ENCODE measurements at places on chromosomes 4 and X.

GRCh38 chr4:52606726-52607125 lies 52.4 kb downstream of the USP46 start:
- no peak for DNase-seq

DNA sequence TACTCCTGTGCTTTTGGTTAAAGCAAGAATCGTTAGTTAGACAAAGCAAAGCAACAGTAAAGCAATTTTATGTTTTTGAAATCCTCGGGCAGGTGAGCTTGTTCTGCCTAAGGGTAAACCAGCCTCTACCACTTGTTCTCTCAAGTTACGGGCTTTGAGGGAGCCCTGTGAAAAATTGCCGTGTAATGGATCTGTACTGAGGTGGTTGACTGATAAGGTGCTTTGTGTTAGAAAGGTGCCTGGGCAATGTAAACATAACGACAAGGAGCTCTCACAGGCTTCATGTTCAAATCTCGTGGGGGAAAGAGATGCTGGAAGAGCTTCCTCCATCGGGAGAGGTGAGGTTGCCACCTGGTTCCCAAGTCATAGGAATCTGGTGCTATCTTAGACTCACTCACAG lies 111.8 kb downstream of the TRAPPC11 start:
- DNase-seq, result no peak

- no peak for DNase-seq
Measured at GRCh38 chr4:90215286-90215685, 88.1 kb downstream of the CCSER1 start.

DNA sequence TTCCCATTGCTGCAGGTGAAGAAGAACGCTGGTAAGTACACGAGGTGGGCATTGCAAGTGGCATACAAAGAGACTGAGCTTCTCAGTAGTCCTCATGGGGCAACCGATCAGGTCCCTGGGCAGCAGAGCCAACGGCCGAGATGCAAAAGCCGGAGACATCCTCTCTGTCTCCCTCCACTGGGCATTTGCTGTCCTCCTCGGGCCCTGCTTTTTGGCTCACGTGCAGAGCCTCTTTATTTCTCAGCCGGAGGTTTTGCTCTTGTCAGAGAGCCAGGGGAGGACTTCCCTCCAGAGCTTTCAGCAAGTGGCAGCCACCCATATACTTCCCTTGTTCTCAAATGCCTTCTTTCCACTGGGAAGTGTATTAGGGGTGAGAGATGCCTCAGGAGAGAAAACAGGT lies 18.0 kb downstream of the STARD8 start:
- no peak for DNase-seq

GRCh38 chrX:130173190-130173895 lies 1.6 kb downstream of the RAB33A start:
- DNase-seq, result no peak

GRCh38 chr4:86560447-86560846 lies 33.7 kb upstream of the PTPN13 start:
- no peak for DNase-seq

DNA sequence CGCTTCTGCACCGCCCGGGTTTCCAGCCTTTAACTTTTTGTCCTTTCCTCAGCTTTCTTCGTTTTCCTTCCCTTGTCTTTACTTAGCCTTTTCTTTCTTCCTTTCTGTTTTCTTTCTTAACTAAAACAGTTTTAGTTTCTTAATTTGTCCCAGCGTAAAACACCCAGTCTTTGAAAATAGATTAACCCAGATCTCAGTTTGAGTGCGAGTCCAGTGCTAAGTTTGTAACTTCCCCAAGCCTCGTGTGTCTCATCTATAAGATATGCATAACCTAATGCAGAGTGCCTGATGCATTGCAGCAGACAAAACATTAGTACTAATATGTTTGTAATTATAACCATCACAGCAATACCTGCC lies 460 bp upstream of the GEMIN8 start:
- DNase-seq, result no peak

DNA sequence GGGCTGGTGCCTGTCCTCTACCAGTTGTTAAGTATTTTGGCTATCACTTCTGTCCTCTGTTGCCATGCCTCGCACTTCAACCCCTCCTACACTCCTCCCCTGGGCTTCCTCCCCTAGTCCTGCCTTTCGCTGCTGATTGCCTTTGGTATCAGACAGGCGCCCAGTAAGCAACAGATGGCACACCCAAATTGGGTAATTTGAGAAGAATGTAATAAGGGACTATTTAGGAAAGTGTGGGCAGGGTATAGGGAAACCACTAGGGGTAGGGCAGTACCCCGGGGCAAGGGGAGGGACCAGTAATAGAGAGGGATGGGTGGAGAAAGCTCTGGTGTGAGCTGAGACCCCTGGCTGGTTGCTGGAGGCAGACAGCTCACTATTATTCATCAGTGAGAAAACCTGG lies 172.7 kb upstream of the USP9X start:
- no peak for DNase-seq

GRCh38 chr4:37788819-37789218 lies 37.7 kb upstream of the PGM2 start:
- no peak for DNase-seq

DNA sequence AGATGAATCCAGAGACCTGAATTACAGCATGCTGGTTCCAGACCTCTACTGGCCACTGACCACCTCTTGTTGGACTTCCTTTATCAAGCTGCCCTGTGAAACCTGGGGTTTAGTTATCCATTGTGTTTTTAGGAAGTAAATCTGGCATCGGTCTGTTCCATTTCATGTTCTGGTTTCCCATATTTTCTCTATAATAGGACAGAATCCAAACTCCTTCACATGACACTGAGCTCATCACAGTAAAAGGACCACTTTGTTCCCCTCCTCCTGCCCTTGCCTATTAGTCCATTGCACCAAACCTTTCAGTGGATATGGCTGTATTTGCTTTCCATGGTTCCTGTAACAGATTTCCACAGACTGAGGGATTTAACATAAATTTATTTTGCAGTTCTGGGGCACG lies 4.0 kb downstream of the MFAP3L start:
- no peak for DNase-seq

DNA sequence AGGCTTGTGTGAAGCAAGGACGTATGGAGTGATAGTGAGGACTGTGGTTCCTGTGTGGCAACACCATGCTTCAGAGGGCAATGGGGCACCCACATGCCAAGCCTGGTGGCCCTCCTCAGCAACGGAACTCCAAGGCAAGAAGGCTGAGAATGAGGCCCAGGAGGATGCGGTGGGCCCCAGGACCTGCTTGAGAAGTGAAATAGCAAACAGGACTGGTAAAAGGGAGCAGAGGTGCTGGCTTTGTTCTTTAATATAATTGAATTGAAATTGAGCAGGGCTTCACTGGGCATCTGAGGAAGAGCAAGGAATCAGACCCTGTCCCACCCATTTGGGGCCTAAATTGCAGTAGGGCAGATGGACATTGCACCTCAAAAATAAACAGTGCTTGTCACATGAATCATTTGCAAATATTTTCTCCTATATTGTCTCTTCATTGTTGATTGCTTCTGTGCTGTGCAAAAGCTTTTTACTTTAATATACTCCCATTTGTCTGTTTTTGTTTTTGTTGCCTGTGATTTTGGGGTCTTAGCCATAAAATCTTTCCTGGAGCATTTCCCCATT lies 2.3 kb downstream of the TMEM187 start:
- no peak for DNase-seq

- no peak for DNase-seq
Measured at GRCh38 chrX:16868920-16869319, 1.2 kb downstream of the RBBP7 start.

GRCh38 chr4:35238793-35239192 lies 1005.5 kb downstream of the ARAP2 start:
- DNase-seq, result no peak

GRCh38 chr4:60944060-60944459 lies 256.1 kb upstream of the ADGRL3 start:
- no peak for DNase-seq

DNA sequence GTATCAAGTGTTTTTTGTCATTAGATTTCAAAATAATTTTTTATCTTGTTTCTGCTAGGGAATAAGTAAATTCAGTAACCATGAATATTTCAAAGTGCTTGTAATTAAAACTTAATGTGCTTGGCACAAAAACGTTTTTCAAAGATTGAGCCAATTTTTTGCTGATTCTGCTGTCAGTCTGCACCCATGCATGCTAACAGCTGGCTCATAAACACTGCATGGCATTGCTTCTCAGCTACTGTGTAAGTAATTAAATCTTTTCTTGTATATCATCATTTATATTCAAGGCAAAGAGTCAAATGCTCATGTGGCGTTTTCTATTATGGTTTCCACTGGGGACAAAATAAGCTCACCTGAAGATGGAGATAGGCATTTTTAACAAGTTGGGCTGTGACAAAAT lies 66.8 kb upstream of the SPANXN2 start:
- DNase-seq, result no peak

GRCh38 chr4:189232274-189232673 lies 708.4 kb upstream of the FRG1 start:
- DNase-seq, result no peak

- DNase-seq, result no peak
Measured at GRCh38 chr4:55122235-55122634, 3.2 kb downstream of the KDR start.

DNA sequence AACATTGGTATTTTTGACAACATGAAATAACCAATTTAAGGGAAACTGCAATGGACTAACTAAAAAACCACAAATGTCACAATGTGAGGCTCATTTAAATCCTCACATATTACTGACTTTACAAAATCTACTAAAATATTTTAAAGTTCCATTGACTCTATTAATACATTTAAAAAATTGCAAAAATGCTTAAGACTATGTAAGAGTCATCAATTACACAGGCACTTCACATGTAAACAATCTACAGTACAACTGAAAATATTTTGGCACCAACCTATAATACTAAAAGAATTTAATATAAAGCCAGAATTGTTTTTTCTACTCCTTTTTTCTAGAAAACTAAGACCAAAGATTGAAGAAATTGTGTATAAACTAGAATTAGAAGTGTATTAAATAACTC lies 76.8 kb upstream of the RBMXL3 start:
- no peak for DNase-seq

DNA sequence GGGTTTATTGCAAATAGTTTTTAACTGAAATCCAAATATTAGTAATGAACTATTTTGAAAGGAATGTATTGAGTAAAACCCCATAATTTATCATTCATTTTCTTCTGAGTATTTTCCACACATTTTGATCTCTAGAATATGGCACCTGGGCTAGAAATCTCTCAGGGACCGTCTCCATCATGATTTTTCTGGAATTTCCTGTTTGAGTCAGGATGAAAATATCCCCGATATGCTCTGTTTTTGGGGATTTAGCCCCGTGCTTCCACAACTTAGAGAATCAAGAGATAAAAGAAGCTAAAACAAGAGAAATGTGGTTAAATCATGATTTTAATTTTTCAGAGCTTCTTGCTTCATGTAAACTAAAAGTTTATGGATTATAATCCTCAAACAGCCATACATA lies 114.2 kb downstream of the SPCS3 start:
- no peak for DNase-seq

DNA sequence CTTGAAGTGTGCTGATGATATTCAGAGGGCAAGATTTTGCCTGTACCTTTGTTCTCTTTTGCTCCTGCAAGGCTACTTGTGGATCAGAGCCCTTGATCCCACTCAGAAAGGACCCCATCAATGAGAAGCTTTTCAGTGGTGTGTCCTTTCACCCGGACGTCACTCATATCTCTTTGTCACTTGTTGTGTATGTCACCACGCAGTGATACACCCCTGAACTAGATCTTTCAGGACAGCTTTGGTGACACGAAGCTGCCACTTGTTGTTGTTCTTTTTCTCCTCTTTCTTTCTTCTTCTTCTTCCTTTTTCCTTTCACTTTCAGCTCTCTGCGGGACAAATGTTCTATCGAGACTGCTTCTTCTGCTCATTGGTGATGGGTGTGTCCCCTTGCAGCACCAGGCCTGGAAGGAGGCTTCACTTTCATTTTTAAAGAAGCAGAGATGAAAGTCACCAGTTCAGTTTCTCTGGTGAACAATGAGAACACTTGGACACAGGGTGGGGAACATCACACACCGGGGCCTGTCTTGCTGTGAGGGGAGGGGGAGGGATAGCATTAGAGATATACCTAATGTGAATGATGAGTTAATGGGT lies 83.6 kb downstream of the NBDY start:
- no peak for DNase-seq

- no peak for DNase-seq
Measured at GRCh38 chr4:94934201-94934600, 176.4 kb downstream of the BMPR1B start.
